ENCODE measurements at places on chromosomes 3 and 15.

GRCh38 chr15:83199288-83199687, 8.3 kb downstream of the HDGFL3 start:
- no peak for DNase-seq

- DNase-seq = no peak
Measured at GRCh38 chr3:109116031-109116430, 1.9 kb downstream of the MORC1 start.

DNA sequence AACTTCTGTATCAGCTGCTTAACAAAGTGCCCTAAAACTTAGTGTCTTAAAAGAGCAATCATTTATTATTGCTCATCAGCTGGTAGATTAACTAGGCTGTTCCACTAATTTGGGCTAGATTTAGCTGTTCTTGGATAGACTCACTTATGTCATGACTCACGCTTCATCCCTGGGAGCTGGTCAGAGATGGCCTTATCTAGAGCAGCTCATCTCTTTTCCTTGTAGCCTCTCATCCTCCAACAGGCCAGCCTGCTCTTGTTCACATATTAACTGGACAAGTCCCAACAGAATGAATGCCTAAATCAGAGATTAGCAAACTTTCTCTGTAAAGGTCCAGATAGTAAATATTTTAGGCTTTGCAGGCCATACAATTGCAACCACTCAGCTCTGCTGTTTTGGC, 66.9 kb upstream of the PLAAT1 start:
- no peak for DNase-seq

- DNase-seq = peak; percentile 27
Measured at GRCh38 chr3:119810018-119810435, 28.1 kb downstream of the NR1I2 start.

DNA sequence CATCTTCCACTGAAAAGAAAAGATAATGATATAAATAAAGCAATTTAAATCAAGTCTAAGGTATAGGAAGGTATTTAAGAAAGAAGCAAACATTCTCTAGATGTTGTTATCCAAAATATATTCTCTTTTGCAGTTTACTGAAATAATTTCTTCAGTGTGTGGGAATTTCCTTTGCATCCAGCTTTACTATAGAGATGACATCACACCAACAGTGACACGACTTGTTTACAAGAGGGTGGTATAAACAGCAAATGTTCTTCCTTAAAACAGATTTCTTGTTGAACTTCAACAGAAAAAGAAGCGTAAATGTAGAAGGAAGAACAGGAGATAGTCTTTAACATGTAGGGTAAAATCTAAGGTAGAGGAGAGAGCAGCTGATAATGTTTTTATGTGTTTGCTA, 202.5 kb downstream of the ROBO2 start:
- no peak for DNase-seq

DNA sequence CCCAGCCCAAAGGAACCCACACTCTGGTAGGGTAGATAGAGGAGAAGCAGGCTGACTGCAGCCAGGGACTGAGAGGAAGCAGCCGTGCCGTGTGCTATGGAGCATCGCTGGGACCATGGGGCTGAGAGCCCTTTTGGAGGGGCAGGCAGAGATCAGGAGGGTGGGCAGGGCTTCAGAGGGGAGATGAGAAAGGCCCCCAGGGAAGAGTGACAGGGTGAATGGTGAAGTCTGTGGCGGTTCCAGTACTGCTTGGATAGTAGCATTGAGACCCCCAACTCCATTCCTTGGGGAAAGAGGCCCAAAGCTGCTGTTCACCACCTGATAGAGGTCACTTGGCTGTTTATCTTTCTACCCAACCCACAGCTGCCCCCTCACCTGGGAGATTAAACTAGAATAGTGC, 80.0 kb upstream of the MRPS22 start:
- DNase-seq = no peak

DNA sequence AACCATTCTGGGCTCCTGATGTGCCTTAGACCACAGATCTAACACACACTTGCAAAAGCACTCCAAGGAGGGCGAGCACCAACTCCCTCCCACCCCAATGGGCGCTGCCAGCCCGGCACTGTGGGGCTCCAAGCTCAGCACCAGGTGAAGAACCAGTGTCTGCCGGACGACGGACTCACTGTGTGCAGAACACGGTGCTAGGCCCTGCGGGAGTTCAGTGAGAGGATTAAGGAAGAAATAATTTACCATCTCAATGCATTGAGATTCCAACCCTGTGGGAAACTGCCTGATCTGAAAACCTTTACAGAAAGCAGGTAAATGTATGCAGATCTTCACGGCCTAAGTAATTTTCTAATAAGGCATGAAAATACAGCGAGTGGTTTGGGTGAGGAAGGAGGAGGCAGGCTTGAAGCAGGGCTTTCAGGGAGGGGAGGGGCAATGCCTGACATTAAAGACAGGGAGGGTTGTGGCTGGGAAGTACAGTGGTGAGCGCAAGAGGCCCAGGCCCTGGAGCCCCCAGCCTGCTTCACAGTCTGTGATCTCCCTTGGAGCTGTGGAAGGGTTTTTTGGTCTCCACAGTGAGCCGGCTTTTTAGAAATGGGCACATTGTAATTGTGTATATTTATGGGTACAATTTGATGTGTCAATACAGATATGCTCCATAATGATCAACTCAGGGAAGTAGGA, 35.6 kb upstream of the CHRNB4 start:
- DNase-seq = no peak

DNA sequence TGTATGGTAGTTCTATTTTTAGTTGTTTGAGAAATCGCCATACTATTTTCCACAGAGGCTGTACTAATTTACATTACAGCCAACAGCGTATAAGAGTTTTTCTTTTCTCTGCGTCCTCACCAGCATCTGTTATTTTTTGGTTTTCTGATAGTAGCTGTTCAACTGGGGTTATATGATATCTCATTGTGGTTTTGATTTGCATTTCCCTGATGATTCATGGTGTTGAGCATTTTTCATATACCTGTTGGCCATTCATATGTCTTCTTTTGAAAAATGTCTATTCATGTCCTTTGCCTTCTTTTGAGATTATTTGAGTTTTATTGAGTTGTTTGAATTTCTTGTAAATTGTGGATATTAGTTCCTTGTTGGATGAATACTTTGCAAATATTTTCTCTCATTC, 114.6 kb downstream of the LRRK1 start:
- no peak for DNase-seq

GRCh38 chr3:64848822-64849221, 161.0 kb upstream of the ADAMTS9 start:
- no peak for DNase-seq

GRCh38 chr3:13452490-13453335, 27.4 kb upstream of the HDAC11 start:
- peak; percentile 45 for DNase-seq

- DNase-seq = no peak
Measured at GRCh38 chr3:185928496-185928895, 9.3 kb downstream of the TRA2B start.

DNA sequence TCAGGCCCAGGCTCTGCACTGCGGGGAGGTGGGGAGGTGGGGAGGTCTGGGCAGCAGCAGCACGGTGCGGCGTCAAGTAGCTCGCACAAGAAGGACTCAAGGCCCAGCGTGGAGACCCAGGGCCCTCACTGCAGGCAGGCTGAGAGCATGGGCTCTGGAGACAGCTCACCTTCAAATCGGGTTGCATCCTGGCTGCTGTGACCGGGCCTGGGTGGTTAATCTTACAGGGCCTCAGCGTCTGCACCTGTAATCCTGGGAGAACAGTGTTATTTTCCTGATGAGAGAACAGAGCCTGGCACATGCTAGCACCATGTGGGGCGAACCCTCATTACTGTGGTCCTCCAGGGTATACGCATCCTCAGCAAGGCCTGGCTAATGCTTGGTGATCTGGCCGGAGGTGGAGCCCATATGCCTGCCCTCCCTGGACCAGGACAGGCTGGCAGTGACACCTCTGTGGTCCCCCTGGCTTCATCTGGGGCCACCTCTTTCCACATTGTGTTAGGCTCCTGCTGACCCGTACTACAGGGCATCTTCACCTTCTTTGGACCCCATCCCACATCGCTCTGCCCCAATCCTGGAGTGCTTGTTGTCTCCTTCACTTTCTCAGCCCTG, 55.5 kb downstream of the RGMA start:
- DNase-seq = no peak

DNA sequence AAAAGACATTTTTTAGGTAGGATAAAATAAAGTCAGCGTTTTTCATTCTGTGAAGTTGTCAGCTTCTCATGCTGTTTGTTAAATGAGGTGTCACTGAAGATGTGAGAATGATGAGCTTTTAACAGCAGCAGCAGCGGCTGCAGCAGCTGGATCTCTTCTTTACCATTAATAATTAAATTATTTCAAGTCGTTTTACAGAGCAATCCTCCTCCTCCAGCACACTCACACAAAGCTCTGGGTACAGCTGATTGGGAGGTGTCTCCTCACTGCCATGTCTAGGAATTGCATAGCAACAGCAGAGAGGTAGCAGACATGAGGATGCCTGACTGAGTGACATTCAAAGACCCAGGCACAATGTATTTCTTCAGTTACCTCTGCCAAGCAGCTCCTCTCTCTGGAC, 46.7 kb upstream of the PLAAT1 start:
- DNase-seq = no peak

- no peak for DNase-seq
Measured at GRCh38 chr3:127787071-127787490, 35.2 kb downstream of the MGLL start.

- no peak for DNase-seq
Measured at GRCh38 chr3:163952499-163952898, 1125.8 kb downstream of the SI start.

DNA sequence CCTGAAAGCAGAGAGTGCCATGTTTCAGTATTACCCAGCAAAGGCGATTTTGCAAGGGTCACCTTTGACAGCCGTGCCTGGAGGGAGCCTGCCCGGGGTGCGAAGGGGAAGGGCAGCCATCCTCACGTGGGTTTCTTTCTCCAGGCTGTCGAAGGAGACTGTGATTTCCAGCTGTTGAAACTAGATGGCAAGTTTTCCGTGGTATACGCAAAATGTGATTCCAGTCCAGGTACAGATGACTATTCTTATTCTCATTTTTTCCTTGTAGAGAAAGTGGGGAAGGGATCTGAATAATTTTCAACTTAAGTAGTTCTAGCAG, 3.4 kb downstream of the AHSG start:
- no peak for DNase-seq

DNA sequence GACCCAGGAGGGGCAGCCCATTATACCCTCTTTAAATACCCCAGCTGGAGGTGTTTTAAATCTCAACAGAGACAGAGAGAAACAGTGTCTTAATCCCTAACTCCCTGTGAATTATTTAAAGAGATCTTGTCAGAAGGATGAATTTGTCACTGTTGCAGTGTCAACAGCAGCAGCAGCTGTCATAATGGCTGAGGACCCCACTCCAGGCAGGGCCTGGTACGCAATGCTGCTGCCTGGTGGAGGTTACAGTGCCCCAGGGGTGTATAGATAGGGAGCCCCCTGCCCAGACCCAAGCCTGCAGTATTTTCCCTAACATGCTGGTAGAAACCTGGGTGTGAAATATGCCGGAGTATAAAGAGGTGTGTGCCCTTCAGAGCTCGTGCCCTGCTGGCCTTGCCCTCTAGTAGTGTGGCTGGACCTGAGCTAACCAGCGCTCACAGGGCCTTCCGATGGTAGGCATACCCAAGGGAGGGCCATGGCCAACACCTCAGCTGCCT, 143.0 kb downstream of the EPHB1 start:
- DNase-seq = no peak

DNA sequence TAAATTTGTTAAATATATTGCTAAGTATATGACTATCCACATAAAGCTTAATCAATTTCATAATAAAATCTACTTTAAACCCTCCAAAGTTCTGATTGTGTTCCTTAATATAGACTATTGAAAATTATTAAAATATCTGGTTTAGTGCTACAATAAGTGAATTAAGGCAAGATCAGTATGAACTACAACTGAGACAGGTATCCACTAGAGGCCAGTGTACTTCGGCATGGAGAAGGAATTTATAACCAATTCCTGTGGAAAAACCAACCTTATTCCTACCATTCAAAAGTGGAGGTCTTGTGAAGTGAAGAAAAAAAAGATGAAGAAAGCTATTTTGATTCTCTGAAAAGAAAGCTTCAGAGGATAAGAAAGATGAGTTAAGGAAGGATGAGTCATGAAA, 237.7 kb downstream of the SUCLG2 start:
- no peak for DNase-seq

GRCh38 chr15:89792106-89792805, 16.1 kb downstream of the MESP2 start:
- no peak for DNase-seq

- DNase-seq = no peak
Measured at GRCh38 chr15:84856731-84857417, 27.6 kb upstream of the SLC28A1 start.
